ENCODE measurements at places on chromosomes 2 and 18. TPM values are rescaled to one million over a fixed set of nuclear protein-coding genes. Genes with fewer than 3 reads are reported as not detected.

The IL1R1 gene
- 1.7 TPM for total RNA-seq

The EN1 gene
- not detected for total RNA-seq

The GALNT13 gene
- total RNA-seq = 0.19 TPM

The RBM44 gene
- total RNA-seq = 0.42 TPM

The CD8B gene
- total RNA-seq = not detected

- DNase-seq = no peak
Measured at GRCh38 chr18:73719611-73720010, 428.0 kb downstream of the FBXO15 start.

GRCh38 chr2:118836411-118836930 lies 11.0 kb downstream of the EN1 start:
- no peak for DNase-seq

GRCh38 chr18:62379051-62379450 lies 53.9 kb downstream of the TNFRSF11A start:
- no peak for DNase-seq

- no peak for DNase-seq
Measured at GRCh38 chr18:78492813-78493371, 486.7 kb upstream of the SALL3 start.
